A549 treated with GW870086 at 1 μM for 4 hours (cell line): ENCODE measurements at places on chromosomes 3 and 15. TPM values are rescaled to one million over a fixed set of nuclear protein-coding genes. Genes with fewer than 3 reads are reported as not detected.

Gene SLC24A1
- 2.2 to 5.0 TPM (median 4.1 TPM) in 5 replicates for total RNA-seq

Gene HESX1
- total RNA-seq: 0.21 to 0.75 TPM (median 0.35 TPM) in 4 of 5 replicates, not detected in the other

Gene VEPH1
- total RNA-seq: 0.31 to 1.0 TPM (median 0.61 TPM) in 5 replicates

Gene HERC2
- 36.4 to 49.9 TPM (median 47.1 TPM) in 5 replicates for total RNA-seq

Gene LRRC34
- total RNA-seq: not detected in 5 replicates

Gene SKOR1
- 0.03 to 0.10 TPM (median 0.05 TPM) in 5 replicates for total RNA-seq

Gene CCDC191
- 1.2 to 2.0 TPM (median 1.7 TPM) in 5 replicates for total RNA-seq

Gene GHSR
- total RNA-seq: not detected in 5 replicates

Gene ANKRD63
- 0.25 to 0.41 TPM (median 0.37 TPM) in 5 replicates for total RNA-seq

Gene TMEM212
- not detected in 5 replicates for total RNA-seq

Gene MME
- not detected in 5 replicates for total RNA-seq

Gene PXYLP1
- total RNA-seq: 8.0 to 12.0 TPM (median 10.2 TPM) in 5 replicates

Gene HOMER2
- 12.2 to 14.1 TPM (median 12.8 TPM) in 5 replicates for total RNA-seq

Gene FBXW12
- not detected in 5 replicates for total RNA-seq

Gene CCRL2
- 0.09 to 0.15 TPM in 2 of 5 replicates, not detected in the others for total RNA-seq

Gene GABRR3
- total RNA-seq: not detected in 5 replicates

Gene MGA
- total RNA-seq: 4.9 to 7.6 TPM (median 7.1 TPM) in 5 replicates

Gene RHCG
- 40.7 to 52.9 TPM (median 46.6 TPM) in 5 replicates for total RNA-seq

Gene ZKSCAN7
- not detected in 5 replicates for total RNA-seq

Gene NCK1
- total RNA-seq: 23.4 to 28.9 TPM (median 26.1 TPM) in 5 replicates
